NCI-H1092 (cell line): ENCODE measurements at places on chromosomes 7 and 10.

DNA sequence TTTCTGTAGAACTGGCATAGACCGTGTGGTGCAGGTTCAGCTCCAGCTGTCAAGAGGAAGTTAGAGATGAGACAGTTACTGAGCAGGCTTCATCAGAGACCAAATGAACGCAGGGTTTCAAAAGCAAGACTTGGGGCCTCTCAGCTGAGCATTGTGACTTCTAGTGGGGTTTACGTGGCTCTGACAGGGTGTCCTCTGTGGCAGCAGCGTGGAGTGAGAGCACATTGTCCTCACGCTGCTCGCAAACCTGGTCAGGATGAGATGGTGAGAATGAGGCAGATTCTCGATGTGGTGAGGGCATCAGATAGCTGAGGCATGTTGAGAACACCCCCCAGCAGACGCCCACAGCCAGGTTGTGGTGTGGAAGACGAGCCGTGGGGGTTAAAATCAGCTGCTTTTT is 126.0 kb downstream of the DNAJB6 start:
- no peak for DNase-seq

DNA sequence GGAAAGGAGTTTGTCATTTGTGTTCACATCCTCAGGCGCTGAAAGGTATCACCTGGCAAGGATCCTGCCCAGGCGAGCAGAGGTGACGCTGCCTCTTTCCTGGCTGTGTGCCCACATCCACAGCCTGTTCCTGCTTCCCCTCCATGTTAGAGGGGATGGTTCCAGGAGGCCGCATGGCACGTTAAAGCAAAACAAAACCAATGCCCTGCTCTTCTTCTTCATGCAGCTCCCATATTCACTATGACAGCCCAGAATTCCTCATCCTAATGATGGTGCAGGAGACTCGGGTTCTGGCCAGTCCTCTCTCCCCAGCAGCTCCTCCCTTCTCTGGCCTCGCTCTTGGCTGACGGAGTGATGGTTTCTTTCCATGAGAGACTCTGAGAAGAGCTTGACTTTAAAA is 678.5 kb upstream of the ANKRD30A start:
- peak; percentile 38 for DNase-seq

DNA sequence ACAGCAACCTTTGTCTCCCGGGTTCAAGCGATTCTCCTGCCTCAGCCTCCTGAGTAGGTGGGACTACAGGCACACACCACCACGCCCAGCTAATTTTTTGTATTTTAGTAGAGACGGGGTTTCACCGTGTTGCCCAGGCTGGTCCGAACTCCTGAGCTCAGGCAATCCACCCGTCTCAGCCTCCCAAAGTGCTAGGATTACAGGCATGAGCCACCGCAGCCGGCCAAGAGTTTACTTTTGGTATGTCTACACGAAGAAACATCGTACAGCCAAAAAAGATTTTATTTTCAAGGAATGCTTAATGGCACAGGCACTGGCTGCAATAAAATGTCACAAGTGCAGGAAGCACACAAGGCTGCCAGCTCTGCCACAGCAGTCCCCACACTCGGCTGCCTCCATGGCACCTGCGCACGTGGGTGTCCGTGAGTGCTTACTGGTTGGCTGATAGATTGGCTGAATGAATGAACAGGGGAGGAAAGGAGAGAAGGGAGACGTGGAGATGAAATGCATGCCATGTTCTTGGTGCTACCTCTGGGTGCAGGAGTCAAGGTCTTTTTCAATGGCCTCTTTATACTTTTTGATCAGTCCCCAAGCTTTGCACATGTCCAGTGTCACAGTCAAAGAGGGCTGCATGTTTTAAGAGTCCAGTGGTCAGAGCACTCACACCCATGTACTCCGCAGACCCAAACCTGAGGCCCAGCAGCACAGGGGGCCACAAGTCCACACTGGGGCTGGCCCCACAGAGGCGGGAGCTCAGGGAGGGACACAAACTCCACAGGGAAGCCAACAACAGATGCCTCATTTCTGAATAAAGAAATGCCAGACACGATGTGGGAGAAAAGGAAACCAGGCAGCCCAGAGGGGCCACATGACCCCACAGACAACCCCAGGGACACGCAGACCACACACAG is 198.2 kb downstream of the MAD1L1 start:
- DNase-seq = no peak

DNA sequence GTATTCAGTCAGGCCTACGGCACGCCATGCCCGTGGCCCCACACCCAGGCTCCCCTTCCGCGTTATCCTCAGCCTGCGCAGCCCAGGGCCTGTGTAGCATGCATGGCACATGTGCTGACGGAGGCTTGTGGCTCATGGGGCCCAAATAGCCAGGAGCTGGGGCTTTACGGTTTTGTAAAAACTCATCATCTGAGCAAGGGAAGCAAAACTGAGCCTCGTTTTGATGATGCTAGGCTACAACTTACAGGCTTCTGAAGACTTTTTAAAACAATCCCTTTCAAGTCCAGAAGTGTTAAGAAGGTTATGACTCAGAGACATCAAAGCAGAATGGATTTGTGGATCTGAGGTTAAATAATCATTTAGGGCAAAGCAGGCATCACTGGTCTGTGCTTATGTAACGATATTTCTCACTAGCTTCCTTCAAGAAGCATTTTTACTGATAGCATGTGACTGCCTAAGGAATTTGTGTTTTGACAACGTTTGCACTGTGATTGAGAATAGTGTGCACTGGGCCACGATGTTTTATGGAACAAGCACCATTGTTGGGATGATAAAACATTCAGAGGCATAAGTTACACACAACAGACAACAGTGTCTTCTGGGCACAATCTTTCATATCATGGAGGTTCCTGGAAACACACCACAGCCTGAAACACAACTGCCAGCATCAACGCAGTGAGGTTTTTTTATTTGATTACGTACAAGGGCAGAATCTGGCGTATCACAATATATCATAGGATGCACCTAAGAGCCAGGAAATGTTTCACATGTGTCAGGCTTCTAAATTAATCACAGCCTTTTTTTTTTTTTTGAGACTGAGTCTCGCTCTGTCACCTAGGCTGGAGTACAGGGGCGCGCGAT is 274.3 kb downstream of the CCDC3 start:
- no peak for DNase-seq

GRCh38 chr10:18607503-18608378 is 43.6 kb downstream of the NSUN6 start:
- no peak for DNase-seq

DNA sequence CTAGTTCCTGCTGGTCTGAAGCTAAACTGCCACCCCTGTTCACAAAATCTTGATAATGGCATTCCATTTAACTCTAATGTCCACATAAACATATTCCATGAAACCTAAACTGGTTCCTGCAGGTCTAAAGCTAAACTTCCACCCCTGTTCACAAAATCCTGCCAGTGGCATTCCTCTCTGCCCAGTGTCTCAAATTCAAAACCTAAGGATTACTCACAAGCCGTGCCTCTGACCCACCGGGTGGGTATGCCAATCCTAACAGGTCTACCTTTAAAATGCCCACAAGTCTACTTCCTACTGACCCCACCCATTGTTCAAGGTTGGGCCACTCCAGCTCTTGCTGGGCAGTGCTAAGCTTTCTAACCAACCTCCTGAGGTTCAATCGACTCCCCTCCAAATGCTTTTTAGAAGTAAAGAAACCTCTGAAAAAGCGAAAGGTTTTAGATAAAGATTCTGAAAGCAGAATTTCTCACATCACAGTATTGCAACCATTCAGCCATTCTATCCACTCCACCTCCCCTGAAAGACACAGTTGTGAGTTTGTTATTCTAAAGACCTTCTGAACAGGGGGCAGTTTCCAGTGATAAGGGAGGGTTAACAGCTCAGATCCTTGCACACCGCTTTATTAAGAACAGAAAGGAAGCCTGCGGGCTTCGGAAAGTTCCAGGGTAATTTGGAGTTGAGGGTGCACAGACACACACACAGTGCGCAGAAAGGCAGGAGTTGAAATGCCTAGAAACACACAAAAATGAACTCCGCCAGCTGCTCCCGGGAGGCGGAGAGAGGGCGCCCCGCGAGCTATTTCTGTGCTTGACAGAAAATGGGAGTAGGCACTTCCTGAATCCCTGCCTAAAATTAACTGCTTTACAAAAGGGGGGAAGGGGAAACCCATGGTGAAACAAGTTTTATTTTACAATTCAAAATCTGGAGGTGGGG is 87.7 kb downstream of the TNS3 start:
- DNase-seq = no peak

GRCh38 chr10:33155720-33156638 is 178.5 kb downstream of the NRP1 start:
- DNase-seq = no peak

GRCh38 chr7:27921081-27921836 is 181.3 kb downstream of the TAX1BP1 start:
- DNase-seq = peak; percentile 63

DNA sequence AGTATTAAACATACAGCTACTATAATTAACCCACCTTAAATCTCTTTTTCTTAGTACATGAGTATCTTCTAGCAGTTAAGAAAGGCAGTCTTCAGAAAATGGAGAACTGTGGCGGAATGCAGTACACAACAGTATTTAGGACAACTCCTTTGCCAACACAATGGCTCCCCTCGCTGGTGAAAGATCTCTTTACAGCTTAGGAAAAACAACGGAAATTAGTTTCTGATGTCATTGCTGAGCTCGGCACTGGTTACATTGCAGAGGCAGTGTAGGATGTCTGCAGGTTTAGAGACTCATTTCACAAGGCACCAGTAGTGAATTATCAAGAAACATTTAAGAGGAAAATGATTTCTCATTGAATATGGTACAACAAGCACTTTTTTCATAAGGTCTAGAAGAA is 43.4 kb downstream of the GLRX3 start:
- DNase-seq = no peak

GRCh38 chr10:128345353-128345752 is 219.1 kb upstream of the MKI67 start:
- no peak for DNase-seq

- no peak for DNase-seq
Measured at GRCh38 chr7:69359003-69359700, 239.1 kb upstream of the AUTS2 start.

DNA sequence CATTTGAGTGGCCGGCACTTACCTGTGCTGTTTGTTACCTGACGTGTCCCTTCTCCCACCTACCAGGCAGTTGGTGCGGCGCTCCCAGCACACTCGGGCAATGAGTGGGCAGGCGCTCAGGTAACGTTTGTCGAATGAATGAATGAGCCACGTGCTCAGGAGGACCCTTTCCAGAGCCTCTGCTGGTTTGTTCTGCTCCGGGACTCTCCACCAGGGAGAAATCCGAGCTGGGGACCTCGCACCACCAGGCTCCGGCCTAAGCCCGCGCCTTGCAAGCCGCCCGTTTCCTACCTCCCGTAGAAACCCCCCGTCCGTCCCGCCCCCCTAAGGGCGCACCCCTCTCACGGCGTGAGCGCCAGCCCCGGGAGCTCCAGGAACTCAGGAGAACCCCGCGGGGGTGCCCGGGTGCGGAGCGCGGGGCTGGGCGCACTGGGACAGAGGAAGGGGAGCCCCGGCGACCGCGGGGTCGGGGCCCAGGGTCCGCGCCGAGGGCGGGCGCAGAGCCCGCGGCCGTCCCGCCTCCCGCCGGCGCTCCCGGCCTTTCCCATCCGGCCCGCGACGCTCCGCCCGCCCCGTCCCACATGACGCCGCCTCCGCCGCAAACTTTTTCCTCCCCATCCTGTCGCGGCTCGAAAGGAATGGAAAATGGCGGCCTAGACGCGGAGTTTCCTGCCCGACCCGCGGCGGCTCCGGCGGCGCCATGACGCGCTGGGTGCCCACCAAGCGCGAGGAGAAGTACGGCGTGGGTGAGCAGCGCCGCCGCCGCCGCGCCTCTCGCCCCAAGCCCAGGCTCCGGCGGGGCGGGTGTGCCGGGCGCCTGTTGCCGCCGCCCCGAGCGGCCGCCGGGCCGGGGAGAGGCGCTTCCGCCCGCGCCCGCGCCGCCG is at the start of gene DOCK1:
Gene DOCK1 (plus strand): TSS at position 611 of the 884 bp plus-strand sequence. CDS start 90 bp downstream, at position 701.
- no peak for DNase-seq

DNA sequence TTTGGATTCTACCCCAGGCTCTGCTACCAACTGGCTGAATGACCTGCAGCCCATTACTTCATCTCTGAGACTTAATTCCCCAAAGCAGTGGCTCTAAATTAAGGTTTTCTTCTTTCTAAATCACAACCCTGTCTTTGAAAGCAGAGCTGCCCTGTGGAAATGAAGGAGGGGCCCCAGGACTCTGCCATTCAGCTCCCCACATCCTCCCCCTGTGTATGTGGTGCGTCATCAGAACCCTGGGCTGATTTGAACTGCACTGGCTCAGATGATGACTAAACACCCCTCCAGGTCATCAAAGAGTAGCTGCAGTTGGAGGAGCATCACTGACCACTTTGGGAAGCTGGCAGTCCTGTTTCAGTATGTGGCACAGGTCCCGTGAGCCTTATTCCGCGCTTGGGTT is 46.6 kb downstream of the BPGM start:
- no peak for DNase-seq
